ENCODE measurements at places on chromosomes 11 and 22. TPM values are rescaled to one million over a fixed set of nuclear protein-coding genes. Genes with fewer than 3 reads are reported as not detected.

DNA sequence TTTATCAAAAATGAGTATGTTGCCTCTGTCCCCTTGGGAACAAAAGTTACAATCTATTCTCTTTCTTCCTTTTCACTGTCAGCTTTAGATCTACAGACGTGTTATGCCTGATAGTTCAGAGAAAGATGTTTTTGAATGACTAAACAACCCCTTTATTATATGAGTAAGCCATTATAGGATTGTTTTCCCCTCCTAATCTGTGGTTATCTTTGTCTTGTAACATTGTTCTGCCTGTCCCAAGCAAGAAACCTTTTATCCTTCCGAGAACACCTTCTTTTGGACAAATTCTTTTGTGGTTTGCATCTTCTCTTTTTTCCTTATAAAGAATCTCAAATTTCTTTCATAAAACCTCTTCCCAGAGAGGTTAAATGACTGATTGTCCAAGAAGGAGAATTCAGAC is 208.4 kb downstream of the DDX10 start:
- DNase-seq: no peak

- no peak for DNase-seq
Measured at GRCh38 chr22:30079952-30080533, at the start of gene HORMAD2. HORMAD2 (plus strand) TSS chr22:30080464; CDS start chr22:30093953, 13,489 bp downstream.

DNA sequence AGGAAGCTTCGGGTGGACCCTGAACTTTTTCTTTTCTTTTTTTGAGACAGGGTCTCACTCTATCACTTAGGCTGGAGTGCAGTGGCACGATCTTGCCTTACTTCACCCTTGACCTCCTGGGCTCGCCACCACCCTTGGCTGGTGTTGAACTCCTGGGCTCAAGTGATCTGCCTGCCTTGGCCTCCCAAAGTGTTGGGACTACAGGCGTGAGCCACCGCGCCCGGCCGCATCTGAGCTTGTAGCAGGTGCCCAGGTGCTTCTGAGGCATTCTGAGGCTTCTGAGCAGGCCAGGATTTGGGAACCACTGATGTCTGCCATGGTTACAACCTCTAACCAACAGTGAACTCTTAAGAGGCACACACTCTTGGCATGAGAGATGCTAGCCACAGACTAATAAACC is 5.1 kb downstream of the USP35 start:
- no peak for DNase-seq

DNA sequence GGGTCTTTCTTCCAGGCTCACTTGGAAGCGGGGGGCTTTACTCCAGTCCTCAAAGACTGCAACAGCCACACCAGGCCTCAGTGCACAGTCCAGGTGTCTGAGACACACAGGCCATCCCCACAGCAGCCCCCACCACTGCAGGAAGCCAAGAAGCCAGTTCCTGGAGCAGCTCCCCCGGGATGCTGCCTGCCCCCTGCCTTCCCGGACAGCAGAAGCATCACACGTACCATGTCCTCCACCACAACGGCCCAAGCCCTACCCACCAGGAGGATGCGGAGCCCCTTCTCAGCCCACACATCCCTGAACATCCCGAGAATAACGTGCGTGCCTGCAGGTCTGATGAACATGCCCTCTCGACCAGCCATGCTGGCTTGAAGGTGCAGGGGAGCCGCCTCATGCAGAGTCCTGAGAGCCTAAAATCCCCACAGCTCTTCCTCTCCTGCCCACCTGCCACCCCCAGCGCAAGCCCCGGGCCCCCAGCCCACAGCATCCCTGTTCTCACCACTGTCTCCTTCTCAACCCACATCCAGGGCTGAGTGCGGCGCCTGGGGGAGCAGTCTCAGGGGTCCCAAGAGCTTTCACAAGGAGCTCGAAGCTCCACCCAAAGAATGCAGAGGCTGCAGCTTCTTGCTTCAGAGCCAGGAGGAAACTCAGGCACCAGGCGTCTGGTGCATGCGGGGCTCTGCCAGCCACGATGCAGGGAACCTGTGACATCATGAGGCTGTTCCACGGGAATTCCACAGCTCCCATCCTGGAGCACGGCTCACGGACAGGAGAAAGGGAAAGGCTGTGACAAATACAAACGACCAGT is 209.6 kb downstream of the BRD1 start:
- no peak for DNase-seq

GRCh38 chr11:60155931-60156330 is 27.0 kb downstream of the MS4A6A start:
- DNase-seq: no peak

GRCh38 chr11:124983674-124984511 is 29.9 kb downstream of the CCDC15 start:
- DNase-seq: no peak

DNA sequence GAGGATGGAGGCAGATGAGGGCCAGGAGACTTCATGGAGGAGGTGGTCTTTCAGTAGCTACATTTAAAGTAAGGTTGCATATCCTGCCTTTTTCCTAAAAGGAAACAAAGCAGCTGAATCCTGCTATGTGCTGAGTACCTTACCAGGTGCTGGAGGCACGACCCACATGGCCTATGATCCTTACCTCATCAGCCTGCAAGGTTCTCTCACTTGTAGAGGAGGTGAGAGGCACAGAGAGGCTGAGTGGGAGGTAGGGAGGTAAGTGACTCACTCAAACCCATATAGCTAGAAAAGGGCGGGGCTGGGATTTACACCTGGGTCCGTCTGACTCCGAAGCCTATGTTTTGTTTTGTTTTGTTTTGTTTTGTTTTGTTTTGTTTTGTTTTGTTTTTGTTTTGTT is 75.8 kb downstream of the BUD13 start:
- no peak for DNase-seq

- no peak for DNase-seq
Measured at GRCh38 chr11:12725055-12725862, 51.0 kb downstream of the TEAD1 start.

DNA sequence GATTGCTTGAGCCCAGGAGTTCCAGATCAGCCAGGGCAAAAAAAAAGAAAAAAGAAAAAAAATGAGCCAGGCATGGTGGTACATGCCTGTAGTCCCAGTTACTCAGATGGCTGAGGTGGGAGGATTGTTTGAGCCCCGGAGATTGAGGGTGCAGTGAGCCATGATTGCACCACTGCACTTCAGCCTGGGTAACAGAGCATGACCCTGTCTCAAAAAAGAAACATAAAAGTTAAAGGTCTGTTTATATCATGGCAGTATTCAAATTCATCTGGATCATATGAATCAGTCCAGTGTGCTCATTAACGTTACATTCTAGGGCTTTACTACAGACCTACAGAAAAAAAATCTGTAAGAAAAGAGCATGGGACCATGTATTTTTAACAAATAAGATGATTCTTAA is 13.9 kb downstream of the HSD17B12 start:
- no peak for DNase-seq

DNA sequence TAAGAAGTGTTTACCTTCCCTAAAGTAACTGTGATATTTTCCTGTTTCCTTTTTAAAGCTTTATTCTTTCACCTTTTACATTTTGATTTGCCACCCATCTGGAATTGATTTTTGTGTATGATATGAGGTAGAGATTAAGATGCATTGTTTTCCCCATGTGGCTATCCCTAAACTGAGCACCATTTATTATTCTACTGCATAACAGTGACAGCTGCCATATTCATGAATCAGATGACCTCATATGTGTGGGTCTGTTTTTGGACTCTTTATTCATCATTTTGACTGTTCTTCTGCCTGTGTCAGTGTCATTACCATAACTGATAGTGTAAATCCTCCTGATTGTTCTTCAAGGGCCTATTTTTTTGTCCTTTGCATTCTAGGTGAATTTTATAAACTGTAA is 50.8 kb downstream of the HIPK3 start:
- no peak for DNase-seq

GRCh38 chr11:36162006-36162882 is 127.0 kb downstream of the COMMD9 start:
- DNase-seq: no peak

DNA sequence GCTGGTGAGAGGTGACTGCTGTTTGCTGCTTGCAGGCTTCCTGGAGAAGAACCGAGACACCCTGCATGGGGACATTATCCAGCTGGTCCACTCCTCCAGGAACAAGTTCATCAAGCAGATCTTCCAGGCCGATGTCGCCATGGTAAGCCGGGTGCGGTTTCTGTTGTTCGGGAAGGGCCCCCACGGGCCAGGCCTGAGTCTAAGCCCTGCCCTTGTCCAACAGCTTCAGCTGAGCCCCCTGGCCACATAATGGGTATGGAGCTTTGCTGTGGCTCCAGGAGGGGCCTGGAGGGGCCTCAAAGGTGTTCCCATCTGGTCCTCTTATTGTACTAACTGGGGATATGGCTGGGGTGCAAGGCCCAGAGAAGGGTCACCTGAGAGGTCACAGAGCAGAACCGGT is 38.0 kb downstream of the MYO7A start:
- no peak for DNase-seq

GRCh38 chr22:49955581-49956417 is 4.8 kb upstream of the PIM3 start:
- no peak for DNase-seq

DNA sequence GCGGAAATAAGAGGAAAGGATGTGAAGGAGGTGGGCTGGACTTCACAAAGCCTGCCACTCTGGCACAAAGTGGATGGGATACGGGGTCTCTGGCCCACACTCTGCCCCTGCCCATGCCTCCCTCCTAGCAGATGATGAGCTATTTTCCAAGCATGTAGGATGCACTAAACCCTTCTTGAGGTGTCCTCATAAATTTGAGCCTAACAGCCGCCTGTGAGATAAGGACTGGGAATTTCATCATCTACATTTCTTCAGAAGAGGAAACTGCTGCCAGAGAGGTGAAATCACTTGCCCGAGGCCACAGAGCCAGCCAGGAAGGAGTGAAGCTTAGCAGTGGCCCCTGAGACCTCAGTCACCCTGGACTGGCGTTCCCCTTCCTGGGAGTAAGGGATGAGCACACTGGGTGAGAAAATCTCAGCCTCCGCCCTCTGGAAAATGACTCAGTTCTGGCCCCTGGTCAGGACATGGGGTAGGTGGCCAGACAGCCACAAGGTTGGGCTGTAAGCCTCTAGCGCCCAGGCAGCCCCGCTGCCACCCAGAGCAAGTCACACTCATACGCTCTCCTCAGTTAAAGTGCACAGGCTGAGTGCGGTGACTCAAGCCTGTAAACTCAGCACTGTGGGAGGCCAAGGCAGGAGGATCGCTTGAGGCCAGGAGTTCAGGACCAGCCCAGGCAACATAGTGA is 27.9 kb downstream of the MB start:
- no peak for DNase-seq

- DNase-seq: no peak
Measured at GRCh38 chr11:134579724-134580609, 167.9 kb upstream of the B3GAT1 start.

- DNase-seq: peak; percentile 51
Measured at GRCh38 chr22:50731811-50732624, 6.0 kb upstream of the ACR start.

- DNase-seq: peak; percentile 74
Measured at GRCh38 chr22:20979243-20979809, 2.8 kb upstream of the LZTR1 start.

DNA sequence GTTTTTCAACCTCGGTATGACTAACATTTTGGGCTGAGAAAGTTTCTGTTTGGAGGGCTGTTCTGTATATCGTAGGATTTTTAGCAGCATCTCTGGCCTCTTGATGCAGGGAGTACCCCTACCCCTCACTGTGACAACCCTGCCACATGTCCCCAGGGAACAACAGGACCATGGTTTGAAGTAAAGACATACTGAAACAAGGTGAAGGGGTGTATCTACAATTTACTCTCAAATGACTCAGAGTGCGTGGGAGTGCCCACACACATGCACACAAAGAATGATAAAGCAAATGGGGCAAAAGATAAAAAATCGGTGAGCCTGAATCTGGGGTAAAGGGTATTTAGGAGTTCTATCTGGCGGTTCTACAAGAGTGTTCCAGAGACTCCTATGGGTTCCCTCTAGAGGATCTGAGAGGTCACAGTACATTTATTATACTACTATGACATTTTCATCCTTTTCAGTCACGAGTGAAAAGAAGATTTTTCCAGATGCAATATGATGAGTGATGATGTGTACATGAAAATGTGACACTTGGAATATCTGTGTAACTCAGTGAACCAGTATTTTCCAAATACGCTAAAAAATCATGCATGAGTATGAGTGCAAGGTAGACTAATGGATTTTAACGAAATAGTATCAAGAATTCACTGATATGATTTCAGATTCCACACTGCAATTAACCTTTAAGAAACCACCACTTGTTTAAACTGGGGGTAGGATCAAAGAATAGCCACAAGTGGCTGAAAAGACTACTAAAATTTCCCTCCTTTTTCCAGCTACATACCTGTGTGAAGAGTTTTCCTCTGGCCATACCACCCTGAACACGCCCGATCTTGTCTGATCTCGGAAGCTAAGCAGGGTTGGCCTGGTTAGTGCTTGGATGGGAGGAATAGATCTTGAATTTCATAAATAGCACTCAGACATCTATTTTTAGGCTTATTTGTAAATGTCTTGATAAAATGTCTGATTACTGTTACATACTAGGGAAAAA is 56.3 kb upstream of the YPEL1 start:
- peak; percentile 50 for DNase-seq

DNA sequence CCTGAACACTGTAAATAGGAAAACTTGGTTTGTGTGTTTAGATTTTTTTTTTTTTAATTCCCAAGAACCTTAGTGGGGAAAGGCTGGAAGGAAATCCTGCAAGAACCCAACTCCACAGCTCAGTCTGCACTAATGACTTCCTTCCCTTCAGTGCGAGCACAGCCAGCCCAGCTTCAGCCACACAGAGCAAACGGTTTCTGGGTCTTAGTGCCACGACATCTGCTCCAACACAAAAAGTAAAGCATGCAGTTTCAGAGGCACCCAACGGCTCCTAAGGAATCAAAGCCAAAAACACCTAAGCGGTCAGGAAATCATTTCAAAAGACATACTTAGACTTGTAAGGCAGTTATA is 236.1 kb downstream of the TTC28 start:
- DNase-seq: no peak

GRCh38 chr22:41831828-41832552 is 915 bp upstream of the SREBF2 start:
- no peak for DNase-seq

- DNase-seq: no peak
Measured at GRCh38 chr11:83220260-83220659, 26.7 kb downstream of the ANKRD42 start.

DNA sequence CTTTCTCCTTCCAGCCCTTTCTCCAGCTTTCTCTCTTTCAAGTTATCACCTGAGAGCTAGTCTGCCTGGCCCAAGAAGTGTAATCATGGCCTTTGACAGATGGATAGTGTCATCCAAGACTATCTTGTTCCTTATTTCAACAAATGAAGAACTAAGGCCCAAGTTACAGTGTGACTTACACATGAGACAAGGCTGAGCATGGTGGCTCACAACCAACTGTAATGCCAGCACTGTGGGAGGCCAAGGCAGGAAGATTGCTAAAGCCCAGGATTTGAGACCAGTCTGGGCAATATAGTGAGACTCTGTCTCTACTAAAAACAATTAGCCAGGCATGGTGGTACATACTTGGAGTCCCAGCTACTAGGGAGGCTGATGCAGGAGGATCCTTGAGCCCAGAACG is 3.7 kb upstream of the RANGAP1 start:
- DNase-seq: no peak

The MMP12 gene
- not detected for total RNA-seq

The CELSR1 gene
- total RNA-seq: 0.06 TPM

The CHKB gene
- 97.2 TPM for total RNA-seq

The NPAS4 gene
- total RNA-seq: 0.12 TPM

The ART1 gene
- total RNA-seq: not detected

The GRAP2 gene
- 257 TPM for total RNA-seq

The NAV2 gene
- total RNA-seq: 0.26 TPM

The OR8A1 gene
- not detected for total RNA-seq

The CRACR2B gene
- 14.1 TPM for total RNA-seq

The NCF4 gene
- 59.7 TPM for total RNA-seq

The TIMP3 gene
- not detected for total RNA-seq

Measured in activated CD8-positive, alpha-beta memory T cell treated with anti-CD3 and anti-CD28 coated beads, Interleukin-2, amount 10 ng/mL, durations not matched to agents 7 days and 5 days (primary cell).